ENCODE measurements at places on chromosomes 3 and 15. TPM values are rescaled to one million over a fixed set of nuclear protein-coding genes. Genes with fewer than 3 reads are reported as not detected.
A peak's percentile ranks its signal among the peaks of the same experiment; 100 is the strongest.

GRCh38 chr3:16240229-16241023 lies 24.3 kb downstream of the DPH3 start:
- DNase-seq, result no peak
- peak overlapping the region; percentile 45 for H3K27ac ChIP-seq
- no peaks in the 10 kb centered on the region for H3K36me3 ChIP-seq

The PPP1R14D gene
- not detected for total RNA-seq

The VEPH1 gene
- total RNA-seq, result 237 TPM

The SLC28A1 gene
- total RNA-seq, result not detected

DNA sequence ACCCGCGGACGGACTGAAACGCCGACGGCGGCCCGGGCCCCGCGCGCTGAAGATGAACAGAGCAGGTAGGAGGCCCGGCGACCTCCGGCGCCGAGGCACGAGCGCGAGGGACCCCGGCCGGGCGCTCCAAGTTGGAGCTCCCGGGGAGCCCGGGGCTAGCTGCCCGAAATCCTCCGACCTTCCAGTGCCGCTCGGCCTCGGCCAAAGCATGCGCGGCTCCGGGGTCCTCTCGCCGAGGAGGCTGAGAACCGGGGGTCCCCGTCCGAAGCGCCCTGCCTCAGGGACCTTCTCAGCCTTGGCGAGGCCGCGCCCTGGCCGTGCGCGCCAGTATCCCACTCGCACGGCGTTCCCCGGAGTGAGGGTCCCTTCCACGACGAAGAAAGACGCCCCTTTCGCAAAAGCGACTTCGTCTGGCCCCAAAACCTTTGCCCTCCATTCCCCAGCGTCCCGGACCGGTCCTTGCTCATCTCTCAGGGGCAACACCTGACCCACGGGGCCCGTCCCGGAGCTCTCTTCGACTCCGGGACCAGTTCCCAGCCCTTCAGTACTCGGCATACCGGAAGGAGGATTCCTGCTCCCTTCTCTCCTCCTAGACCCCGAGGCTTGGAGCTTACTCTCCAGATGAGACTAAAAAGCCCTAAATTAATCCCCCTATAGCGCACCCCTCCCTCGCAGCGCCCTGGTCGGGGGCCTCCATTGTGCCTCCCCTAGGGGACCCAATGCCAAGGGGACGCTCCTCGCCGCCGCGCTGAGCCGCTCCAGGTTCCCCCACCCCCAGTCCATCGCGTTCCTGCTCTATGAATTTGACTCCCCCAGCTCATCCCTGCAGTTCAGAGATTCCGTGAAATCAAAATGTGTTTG lies 7.7 kb upstream of the FGD5 start:
- no peaks in the 10 kb centered on the region for H3K36me3 ChIP-seq
- peak overlapping the region; percentile 78 for H3K27ac ChIP-seq
- no peaks in the 10 kb centered on the region for H3K27me3 ChIP-seq
- DNase-seq, result peak; percentile 68

The ACP3 gene
- 19.9 TPM for total RNA-seq

DNA sequence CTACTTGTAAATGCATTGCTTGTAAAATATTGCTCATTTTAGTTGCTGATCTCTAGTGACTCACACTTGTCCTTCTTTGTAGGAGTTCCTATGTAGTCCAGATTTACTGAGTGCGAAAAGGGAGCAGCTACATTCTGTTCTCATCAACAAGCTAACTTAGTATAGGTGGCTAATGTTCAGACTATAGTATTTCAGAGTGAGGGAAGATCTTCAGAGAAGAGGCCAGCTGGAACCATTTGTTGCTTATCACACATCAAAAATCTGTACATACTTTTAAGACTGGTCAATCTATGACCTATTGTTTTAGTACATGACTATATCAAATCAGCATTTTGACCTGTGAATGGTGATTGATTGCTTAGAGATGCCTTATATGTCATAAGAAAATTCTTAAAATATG lies 71.3 kb upstream of the THSD4 start:
- H3K4me1 ChIP-seq, result no peaks in the 10 kb centered on the region
- H3K27ac ChIP-seq, result peak overlapping the region; percentile 42

DNA sequence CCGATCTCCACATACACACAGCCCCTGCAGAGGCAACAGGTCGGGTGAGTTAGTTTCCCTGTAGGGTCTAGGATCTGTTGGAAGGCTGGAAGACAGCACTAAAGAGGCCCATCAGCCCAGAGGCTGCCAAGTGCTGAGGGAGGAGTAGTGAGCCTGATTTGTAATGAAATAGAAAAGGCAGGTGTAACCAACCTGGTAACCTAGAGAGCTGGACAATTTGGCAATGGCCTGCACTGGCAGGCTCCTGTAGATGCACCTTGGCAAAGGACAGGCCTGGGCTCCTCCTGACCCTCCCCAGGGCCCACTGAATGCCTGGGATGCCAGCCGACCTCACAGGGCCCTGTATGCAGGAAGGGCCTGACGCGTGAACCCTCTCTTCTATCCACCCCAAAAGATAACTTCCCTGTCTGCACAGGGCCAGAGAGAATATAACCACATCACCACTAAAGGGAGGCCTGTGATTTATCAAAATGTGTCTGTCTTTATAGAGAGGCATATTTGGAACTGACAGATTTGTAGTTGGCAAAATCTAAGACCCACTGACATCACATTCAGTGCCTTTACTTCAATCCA lies 225.1 kb upstream of the CHRNA7 start:
- no peak overlapping the region for H3K4me3 ChIP-seq
- no peaks in the 10 kb centered on the region for H3K27me3 ChIP-seq
- no peaks in the 10 kb centered on the region for H3K36me3 ChIP-seq
- DNase-seq, result no peak

- no peaks in the 10 kb centered on the region for H3K4me1 ChIP-seq
- no peaks in the 10 kb centered on the region for H3K36me3 ChIP-seq
- no peaks in the 10 kb centered on the region for H3K27me3 ChIP-seq
- DNase-seq, result no peak
These were observed 452.0 kb upstream of the MCTP2 start for GRCh38 chr15:93779341-93779740.

GRCh38 chr15:77606142-77607034 lies 26.3 kb downstream of the LINGO1 start:
- no peak overlapping the region for H3K4me3 ChIP-seq
- no peak for DNase-seq
- no peaks in the 10 kb centered on the region for H3K27me3 ChIP-seq
- H3K36me3 ChIP-seq, result no peaks in the 10 kb centered on the region
- H3K4me1 ChIP-seq, result peaks cover 9% of the 10 kb centered on the region

DNA sequence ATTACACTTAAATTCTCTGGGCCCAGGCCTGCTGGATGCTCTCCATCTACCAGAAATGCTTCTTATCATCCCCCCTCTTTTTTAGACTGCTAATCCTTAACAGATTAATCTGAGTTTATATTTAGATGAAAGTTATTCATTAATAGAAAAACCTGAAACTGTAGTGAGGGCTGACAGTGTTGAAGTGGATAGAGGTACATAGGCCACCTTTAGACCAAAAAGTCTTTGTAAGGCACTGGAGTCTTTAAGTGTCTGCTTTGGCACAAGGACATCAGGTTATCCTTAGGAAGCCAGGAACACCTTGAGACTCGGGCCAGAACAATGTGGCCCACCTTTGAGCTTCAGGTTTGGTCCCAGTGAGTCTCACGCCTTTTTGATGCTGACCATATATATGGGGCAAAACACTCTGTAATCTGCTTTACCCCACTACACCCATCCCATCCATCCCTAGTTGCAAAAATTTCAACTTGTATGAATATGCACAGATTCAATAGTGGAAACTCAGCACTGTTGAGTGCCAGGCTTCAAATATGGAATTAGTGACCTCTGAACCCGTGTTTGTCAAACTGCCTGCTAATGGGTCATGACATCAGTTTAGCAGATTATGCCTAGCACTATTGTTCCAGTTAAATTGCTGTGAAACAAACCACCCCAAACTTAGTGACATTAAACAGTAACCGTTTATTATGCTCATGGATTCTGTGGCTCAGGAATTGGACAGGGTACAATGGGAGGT lies 44.0 kb downstream of the PDE8A start:
- H3K27ac ChIP-seq, result peak overlapping the region; percentile 41
- DNase-seq, result peak; percentile 47
- no peaks in the 10 kb centered on the region for H3K36me3 ChIP-seq

- peaks cover 24% of the 10 kb centered on the region for H3K36me3 ChIP-seq
- H3K27ac ChIP-seq, result no peak overlapping the region
- H3K4me3 ChIP-seq, result no peak overlapping the region
- H3K27me3 ChIP-seq, result no peaks in the 10 kb centered on the region
- no peak for DNase-seq
These were observed 97.2 kb upstream of the FLNB start for GRCh38 chr3:57910990-57911389.

GRCh38 chr3:46483825-46484224 lies 14.0 kb upstream of the RTP3 start:
- no peaks in the 10 kb centered on the region for H3K36me3 ChIP-seq
- H3K4me1 ChIP-seq, result no peaks in the 10 kb centered on the region
- no peak overlapping the region for H3K27ac ChIP-seq
- peaks cover 3% of the 10 kb centered on the region for H3K27me3 ChIP-seq
